ENCODE measurements at places on chromosomes 13 and 19. TPM values are rescaled to one million over a fixed set of nuclear protein-coding genes. Genes with fewer than 3 reads are reported as not detected.

CEACAM8 gene
- total RNA-seq: not detected

KIR2DL1 gene
- not detected for total RNA-seq

SLC8A2 gene
- not detected for total RNA-seq

MISP3 gene
- total RNA-seq: 0.35 TPM

GPR4 gene
- total RNA-seq: 0.53 TPM

VPS36 gene
- 33.4 TPM for total RNA-seq

Data from myometrial cell (primary cell).